ENCODE measurements at places on chromosomes 13 and 19.

DNA sequence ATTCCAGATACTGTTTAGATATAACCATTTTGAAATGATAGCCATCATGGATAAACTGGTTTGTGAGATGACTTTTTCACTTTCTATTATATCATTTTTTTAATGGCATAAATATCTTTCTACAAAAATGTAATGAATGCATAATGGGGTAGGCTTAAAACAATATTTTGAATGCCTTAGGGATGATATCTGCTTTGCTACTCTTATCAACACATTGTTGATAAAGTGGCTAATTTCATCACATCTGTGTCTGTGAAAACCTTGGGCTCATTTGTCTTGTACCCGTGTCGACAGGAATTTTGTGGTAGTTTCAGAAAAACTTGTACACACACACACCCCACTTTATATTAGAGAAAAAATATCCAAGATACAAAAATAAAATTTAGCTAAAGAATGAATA lies 44.1 kb downstream of the SLITRK6 start:
- no peak for DNase-seq

DNA sequence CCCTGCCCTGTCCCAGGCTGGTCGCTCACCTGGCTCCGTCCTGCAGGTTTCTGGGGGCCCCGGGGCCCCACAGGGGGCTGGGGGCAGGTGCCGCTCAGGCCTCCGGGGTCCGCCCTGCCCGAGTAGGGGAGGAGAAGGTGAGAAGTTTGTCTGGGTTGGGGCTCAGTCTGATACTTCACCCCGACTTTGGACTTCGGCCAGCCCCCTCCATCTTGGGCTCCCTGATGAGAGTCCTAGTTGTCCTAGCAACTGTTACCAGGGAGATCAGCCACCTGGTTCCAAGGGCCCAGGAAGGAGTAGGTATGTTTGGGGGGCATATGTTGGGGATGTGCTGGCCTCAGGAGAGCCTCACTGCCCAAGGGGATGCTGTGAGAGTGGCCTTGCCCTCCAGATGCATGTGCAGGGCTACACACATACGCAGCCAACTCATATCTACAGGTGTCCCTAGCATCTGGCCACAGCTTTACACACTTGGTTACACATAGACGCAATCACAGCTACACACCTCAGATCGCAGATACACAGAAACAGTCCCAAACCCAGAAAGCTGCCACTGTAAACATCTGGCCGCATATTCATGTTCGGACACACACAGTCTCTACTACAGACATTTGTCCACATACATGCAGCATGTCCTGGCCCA lies 3.4 kb downstream of the NUMBL start:
- no peak for DNase-seq

GRCh38 chr13:77016888-77017623 lies 9.9 kb downstream of the FBXL3 start:
- DNase-seq = no peak

DNA sequence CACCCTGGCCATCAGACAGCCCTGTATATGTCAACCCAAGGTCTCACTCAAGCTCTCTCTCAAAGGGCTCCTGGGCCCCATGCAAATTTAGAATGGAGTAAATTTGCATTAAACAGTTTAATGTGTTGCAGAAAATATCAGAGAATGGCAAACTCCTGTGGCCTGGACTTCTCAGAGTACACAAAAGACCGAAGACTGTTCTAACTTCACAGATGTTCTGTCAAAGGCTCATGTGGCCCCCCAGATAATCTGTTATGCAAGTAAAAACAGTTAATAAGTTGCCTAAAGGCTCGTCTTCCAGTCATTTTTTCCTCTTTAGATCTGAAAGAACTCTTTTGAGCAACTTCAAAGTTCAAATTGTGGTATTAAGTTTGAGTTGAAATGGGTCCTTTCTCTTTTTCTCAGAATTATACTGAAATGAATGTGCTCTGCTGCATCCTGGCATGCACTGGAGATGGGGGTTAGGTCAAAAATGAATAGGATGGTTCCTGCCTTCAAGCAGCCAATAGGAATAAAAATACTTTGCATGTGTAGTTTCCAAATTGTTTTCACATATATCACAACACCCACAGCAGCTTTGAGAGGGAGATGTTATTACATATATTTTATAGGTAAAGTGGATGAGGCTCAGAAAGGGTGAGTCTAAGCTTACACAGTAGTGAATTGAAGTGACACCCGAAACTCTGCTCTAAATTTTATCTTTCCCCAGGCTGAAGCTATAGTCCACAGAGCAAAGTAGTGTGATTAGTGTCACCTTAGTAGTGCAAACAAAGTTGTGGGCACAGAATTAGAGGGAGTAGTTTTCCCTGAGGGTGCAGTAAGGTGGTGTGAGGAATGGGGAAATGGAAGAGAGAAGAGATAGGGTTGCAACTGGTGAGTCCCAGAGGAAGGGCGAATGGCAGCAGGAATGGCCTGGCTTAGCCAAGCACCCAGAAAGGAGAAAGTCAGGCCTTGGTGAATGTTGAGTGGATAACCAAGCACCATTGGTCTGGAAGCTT lies 205.0 kb upstream of the RFC3 start:
- DNase-seq = no peak

DNA sequence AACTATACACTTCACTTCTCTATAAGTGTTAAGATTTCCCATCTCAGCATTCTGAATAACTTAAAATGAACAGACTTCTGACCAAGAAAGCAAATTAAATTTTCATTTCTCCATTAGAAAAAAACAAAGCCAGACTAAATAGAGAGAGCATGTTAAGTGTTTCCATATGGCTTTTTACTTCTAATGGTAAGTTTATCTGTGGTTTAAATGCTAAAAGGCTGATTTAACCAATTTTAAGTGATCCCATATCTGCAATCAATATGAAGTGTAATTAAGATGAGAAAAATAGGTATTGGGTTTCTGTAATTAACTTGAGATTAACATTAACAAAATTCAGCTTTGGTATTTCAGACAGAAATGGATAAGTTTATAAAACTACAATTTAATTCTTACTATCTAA lies 107.8 kb downstream of the ELF1 start:
- no peak for DNase-seq

GRCh38 chr19:751501-752341 lies 809 bp downstream of the MISP start:
- DNase-seq = no peak

- peak; percentile 23 for DNase-seq
These were observed at the start of gene ATP8A2 for GRCh38 chr13:25371875-25372283. ATP8A2 (plus strand) TSS chr13:25371974; CDS start chr13:25372213, 239 bp downstream.

DNA sequence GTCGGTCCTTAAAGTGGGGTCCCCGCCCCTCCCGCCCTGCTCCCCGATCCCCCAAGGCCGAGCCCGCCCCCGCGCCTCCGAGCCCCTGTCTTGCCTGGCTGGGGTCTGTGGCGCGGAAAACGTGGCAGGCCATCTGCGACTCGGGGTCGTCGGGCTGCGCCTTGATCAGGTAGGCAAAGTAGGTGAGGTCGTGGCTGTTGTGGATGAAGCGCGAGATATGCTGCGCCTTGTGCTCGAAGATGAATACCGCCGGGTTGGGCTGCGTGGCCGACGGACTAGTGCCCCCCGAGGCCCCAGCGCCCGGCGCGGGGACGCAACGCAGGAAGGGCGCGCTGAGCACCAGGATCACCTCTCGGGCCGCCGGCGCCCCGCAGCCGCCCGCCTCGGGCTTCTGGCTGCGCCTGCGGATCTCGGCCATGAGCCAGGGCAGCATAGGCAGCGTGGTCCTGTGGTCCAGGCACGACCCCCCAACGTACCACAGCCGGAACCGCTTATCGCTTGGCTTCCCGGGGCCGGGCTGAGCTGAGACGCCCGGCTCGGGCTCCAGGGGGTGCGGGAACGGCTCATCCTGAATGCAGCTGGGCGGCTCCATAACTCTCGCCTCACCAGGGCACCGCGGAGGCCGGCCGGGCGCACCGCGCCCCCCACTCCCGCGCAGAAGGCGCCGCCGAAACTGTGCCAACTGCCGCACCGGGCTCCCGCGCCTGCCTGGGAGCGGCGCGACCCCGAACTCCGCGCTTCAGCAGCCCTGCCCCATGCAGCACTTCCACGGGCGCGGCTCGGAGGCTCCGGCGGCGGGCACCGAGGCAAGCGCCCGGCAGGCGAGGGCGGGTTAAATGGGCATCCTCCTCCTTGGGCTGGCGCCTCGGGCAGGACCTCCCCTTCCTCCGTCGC lies 546 bp downstream of the TBC1D4 start:
- DNase-seq = peak; percentile 39

DNA sequence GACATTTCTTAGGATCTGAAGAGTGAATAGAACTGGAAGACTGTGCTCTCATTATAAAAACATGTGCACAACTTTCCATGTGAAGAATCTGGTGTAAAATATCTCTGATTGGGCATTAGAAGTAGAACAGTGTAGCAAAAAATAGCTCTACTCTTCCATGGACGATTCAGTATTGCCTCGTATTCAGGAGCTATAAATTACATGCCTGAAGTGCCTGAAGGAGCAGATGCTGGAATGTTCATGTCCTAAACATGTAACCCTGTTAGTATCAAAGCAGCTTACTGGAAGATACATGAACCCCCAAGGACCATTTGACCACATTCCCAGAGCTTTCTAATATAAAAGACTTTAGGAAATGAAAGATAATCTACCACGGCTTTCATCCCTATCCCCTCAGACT lies 528.9 kb downstream of the DACH1 start:
- DNase-seq = no peak

DNA sequence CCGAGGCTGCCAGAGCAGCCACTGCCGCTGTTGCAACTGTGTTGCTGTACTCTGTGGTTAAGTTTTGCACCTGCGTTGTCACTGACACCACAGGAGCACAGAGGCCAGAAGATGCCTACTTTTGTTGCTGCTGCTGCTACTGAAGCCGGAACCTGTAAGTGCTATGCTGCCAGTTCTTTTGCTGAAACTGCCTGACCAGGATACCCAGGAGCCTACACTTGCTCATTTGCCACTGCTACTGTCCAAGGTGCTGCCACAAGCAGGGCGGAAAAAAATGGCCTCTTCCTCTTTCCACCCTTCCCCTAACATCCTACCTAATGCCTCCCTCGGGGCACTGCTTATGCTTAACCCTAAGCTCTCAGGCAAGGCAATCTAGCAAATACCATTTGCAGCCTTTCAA lies 29.0 kb upstream of the NBEA start:
- no peak for DNase-seq

DNA sequence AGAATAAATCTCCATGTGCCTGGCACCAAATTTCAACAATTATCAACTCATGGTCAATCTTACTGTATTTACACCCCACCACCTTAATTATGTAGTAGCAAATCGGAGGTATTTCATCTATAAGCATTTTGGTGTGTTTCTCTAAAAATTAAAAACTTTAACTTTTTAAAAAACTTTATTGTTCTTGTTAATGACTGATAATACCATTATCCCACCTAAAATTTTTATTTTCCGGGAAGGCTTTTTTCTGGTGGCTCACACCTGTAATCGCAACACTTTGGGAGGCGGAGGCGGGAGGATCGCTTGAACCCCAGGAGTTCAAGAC lies 453 bp upstream of the PDCD2L start:
- no peak for DNase-seq

DNA sequence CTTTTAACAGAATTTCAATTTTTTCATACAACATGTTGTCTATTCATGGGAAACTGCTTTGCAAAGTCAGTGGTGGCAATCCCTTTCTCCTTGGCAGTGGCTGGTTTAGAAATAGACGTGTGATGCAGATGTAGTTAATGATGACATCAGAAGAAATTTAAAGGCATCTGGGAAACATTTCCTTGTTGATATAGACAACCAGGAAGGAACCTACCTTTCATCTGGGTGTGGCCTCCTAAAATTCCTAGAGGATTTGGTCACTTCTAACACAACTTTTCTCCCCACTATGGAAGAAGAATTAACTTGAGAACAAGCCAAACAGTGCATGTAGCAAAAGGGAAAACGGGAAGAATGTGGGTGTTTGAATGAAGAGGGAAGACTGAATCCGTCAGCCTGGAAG lies 102.8 kb downstream of the EFNB2 start:
- no peak for DNase-seq

GRCh38 chr19:46626446-46626845 lies 1.6 kb upstream of the PTGIR start:
- DNase-seq = no peak

- peak; percentile 65 for DNase-seq
These were observed 2.6 kb upstream of the CACNG7 start for GRCh38 chr19:53906211-53907192.

GRCh38 chr19:17074634-17075034 lies 618 bp downstream of the HAUS8 start:
- DNase-seq = no peak

DNA sequence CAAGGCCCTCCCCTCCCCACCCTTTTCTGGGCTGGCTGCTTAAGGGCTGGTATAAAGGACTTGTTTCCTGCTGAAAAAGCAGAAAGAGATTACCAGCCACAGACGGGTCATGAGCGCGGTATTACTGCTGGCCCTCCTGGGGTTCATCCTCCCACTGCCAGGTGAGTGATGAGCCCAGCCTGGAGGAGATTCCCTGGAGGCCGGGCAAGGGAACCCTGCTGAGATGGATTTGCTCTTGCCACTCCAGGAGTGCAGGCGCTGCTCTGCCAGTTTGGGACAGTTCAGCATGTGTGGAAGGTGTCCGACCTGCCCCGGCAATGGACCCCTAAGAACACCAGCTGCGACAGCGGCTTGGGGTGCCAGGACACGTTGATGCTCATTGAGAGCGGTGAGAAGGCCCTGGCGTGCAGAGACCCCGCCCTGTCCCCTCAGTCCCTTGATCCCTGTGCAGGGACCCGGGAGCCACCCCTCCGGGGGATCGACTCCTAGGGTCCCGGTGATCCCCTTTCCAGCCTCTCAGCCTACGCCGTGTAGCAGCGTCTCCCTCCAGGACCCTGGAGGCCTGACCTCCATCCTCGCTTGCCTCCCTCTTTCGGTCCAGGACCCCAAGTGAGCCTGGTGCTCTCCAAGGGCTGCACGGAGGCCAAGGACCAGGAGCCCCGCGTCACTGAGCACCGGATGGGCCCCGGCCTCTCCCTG lies at the start of gene CD177:
CD177 (plus strand) TSS at position 81 of the 699 bp plus-strand sequence; CDS start at position 110, 29 bp downstream.
- DNase-seq = no peak

DNA sequence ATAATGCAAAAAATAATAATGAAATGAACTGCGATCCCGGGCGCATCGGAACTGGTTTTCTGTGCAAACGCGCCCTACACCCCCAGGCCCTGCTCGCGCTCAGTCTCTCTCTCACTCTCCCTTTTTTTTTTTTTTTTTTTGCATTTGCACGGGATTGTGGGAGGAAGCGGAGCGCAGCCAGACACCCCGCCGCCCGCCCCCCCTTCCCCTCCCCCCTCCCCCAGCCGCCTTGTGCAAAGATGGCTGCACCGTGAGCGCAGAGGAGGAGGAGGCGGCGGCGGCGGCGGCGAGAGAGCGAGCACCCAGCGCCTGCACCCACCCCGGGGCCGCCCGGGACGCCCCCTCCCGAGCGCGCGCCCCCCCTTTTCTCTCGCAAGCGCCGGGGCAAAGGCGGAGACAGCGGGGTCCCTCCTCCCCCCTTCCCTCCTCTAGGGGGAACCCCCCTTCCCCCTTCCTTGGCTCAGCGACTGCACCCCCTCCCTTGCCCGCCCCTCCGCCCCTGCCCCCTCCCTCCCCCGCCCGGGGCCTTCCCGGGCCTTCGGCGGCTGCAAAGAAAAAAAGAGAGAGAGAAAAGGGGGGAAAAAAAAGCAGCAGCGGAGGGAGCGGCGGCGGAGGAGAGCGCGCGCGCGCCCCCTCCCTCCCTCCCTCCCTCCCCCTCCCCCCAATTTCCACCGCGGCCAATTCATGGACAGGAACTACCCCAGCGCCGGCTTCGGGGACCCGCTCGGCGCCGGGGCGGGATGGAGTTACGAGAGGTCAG lies at the start of gene PRR12:
PRR12 (plus strand) TSS at position 212 of the 760 bp plus-strand sequence; CDS start at position 685, 473 bp downstream.
- DNase-seq = peak; percentile 50

- no peak for DNase-seq
These were observed 2.4 kb downstream of the CDX2 start for GRCh38 chr13:27966641-27967202.

- no peak for DNase-seq
These were observed 220.3 kb downstream of the DNAJC15 start for GRCh38 chr13:43243711-43244110.

- DNase-seq = no peak
These were observed 23.1 kb downstream of the EPSTI1 start for GRCh38 chr13:42968906-42969305.
